ENCODE measurements at places on chromosomes 3 and 15.

DNA sequence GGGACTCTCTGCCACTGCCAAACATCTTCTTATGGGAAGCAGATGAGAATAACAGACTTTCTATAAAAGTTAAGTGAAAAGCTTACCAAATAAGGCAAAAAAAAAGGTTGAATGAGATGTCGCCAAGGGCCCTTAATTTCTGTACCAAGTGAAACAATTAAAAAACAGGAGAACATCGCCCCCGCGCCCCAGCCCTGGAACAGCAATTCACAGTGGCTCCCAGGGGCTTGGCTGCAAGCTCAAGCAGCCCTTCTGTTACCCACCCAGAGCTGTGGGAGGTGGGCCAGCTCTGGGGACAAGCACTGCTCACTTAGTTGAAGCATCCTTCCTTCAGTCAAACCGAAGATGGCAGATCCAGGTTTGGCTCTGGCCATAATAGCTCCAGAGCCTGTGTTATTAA, 208.0 kb downstream of the ERC2 start:
- no peak for DNase-seq

GRCh38 chr3:143825513-143825912, 22.8 kb downstream of the SLC9A9 start:
- DNase-seq, result no peak

GRCh38 chr3:49534581-49535441, 19.5 kb upstream of the BSN start:
- DNase-seq, result no peak

DNA sequence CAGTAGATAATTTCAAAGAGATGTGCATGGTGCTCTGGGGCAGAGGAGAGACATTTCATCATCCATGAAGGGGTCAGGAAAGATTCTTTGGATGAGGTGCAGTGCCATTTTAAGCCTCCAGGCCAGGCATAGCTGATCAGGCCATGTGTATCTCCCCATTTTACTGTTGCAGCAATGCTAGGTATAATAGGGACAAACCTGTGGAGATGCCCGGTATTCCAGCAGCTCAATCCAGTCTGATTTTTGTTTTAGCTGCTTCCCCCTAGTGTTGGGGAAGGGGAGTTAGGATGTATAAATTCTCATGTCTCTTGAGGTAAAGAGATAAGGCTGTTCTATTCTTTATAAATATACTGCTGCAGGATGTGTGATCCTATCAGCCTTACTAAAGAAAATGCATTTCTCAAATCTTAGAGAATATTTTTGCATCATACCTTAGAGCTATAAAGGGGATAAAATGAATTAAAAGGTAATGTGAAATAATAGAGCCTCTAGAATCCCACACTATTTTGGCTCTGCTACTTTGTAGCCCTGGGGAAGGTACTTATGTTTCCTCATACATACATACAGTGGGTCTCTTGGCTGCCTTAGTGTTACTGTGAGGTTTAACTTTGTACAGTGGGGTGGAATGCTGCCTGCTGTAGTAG, 5.2 kb downstream of the CDV3 start:
- DNase-seq, result no peak

- no peak for DNase-seq
Observed at GRCh38 chr3:58073301-58074108, 65.3 kb downstream of the FLNB start.

- no peak for DNase-seq
Observed at GRCh38 chr3:44899683-44900367, 25.4 kb downstream of the TGM4 start.

GRCh38 chr15:67036775-67037555, 28.4 kb upstream of the SMAD3 start:
- no peak for DNase-seq

DNA sequence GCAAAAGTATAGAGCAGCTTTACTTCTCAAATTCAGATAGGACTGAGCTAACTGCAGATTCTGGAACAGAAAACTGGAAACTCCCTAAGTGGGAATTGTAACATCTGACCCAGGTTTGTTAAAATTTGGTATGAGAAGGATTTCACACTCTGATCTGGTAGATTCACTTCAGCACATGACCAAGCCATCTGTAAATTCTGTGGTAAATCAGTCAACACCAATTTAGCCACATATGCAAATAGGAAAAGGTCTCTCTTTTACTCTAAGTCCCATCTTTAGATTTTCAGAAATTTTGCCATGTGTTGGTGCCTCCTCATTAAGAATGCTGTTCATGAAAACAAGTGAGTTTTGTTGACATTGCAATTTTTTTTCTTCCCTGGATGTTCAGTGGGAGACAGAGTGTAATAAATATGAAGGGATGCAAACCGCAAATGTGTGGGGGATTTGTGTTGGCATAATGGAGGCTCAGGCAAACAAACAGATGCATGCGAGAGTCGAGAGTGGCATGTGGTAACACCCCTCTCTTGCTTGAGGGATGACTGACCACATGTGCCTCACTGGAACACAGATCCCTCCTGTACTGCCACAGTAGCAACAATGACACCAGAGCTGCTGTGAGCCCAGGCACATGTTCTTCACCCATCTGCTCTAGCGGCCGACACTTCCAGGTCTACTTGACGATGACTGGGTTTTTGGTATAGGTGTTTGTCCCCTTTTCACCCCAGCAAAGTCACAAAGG, 146.6 kb downstream of the FEZF2 start:
- DNase-seq, result no peak

DNA sequence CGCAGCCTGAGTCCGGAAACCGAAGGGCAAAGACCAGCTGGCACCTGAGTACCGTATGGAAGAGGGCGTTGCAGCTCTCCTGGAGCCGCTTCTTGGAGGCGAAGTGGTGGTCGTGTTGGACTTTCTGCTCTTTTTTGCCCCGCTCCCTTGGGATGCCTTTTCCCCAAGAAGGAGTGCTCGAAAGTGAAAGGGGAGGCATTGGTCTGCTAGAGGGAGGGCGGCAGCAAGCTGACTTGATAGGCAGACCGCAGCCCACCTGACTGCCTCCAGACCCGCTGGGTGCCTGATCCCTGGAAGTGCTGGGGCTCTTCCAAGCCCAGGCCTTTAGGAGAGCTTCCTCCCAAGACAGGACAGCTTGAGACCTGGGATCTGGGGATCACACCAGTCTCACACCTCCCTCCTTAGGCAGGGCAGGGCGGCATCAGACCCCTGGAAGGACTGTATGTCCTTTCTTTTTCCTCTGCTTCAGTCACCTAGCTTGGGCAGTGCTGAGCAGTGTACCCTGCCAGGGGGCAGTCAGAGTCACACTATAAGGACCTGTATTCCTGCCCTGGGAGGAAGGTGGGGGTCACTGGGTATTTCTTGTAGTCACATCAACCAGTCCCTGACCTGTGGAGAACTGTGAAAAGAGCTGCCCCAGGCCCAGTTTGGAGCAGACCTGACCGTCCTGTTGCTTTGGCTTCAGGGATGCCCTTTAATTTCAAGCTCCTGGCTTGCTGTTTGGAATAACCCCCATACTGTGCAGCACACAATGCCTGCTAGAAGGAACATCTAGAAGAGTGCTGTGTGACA, 2.1 kb downstream of the ACVR2B start:
- no peak for DNase-seq

- DNase-seq, result no peak
Observed at GRCh38 chr15:58457466-58457965, 25.7 kb downstream of the LIPC start.

GRCh38 chr3:143716731-143717130, 131.5 kb downstream of the SLC9A9 start:
- no peak for DNase-seq

DNA sequence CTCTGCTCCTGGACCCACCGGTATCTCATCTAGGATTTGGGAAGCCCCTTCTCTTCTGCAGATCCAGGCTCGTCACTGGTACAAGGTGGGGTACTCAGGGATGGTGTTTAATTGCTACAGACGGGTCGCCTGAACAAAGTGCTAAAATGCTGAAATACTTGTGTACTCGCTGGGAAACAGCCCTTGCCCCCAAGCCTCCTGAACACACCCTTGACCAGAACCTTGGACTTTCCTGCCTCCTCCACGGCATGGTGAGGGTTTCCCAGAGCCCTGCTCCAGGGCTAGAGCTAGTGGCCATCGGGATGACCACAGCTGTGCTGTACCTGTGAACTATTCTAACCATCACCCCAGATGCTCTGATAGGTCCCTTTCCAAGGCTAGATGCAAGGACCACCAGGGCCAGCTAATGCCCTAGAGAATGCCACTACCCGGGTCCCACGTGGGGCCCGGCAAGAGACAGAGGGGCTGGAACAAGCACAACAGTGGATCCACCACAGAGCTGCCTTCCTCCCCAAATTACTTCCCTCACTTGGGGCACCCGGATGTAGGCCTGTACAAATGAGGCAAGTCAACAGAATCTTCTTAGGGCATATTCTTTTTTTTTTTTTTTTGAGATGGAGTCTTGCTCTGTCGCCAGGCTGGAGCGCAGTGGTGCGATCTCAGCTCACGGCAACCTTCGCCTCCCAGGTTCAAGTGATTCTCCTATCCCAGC, 267.3 kb downstream of the FOXP1 start:
- no peak for DNase-seq

- DNase-seq, result no peak
Observed at GRCh38 chr3:8436661-8437287, 64.8 kb upstream of the LMCD1 start.
